ENCODE measurements at places on chromosomes 2 and 18.
A peak's percentile ranks its signal among the peaks of the same experiment; 100 is the strongest.

DNA sequence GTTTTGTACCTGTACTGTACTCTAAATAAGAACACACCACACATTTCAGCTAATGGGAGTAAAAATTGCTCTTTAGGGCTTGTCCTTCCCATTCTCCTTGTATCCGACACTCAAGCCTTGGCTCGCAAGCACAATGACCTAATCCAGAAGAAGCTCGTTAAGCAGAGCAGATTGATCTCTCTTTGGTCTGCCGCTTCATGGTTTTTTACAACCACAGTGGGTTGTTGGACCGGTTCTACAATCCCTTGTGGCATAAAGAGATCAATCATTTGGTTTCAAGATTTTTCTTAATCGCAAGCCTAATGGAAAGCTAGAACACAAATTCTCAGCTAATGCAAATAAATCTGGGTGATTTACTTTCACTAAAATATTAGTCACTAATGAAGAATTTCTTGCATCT is 662.1 kb downstream of the LRP1B start:
- no peak for DNase-seq

- DNase-seq: no peak
Observed at GRCh38 chr2:121186261-121186660, 98.7 kb downstream of the TFCP2L1 start.

DNA sequence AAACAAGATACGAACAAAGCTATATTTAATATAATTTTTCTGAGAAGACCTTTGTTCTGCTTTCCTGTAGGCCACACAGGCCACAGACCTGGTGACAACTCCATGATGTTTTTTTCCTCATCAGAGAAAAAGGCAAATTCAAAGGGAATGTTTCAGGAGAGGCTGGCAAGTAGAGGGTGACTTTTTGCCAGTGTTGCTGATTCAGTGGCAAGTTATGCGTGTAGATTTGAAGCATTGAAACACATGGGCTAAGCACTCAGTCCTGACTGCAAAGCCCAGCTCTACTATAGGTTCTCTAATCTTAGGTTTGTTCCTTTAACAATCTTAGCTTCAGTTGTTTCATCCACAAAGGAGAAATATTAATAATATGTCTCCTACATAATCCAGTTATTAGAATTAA is 499.8 kb downstream of the SUCLG1 start:
- DNase-seq: no peak

DNA sequence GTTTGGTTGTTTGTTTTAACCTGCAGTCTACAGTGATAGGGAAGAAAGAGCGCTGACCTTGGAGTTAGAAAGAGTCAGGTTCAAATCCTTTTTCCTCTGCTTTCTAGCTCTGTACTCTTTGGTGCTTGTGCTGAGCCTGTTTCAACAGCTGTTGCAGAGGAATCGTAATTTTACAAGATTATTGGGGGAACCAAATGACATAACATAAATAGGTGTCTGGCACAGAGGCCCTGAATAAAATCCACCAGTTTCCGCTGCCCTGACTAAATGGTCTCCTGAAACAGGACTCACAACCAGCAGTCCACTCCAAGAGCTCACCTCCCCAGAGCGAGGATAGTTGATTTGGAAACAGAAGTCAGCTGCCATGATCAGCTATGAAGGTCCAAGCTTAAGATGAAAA is 125.0 kb upstream of the CDC42EP3 start:
- no peak for DNase-seq

DNA sequence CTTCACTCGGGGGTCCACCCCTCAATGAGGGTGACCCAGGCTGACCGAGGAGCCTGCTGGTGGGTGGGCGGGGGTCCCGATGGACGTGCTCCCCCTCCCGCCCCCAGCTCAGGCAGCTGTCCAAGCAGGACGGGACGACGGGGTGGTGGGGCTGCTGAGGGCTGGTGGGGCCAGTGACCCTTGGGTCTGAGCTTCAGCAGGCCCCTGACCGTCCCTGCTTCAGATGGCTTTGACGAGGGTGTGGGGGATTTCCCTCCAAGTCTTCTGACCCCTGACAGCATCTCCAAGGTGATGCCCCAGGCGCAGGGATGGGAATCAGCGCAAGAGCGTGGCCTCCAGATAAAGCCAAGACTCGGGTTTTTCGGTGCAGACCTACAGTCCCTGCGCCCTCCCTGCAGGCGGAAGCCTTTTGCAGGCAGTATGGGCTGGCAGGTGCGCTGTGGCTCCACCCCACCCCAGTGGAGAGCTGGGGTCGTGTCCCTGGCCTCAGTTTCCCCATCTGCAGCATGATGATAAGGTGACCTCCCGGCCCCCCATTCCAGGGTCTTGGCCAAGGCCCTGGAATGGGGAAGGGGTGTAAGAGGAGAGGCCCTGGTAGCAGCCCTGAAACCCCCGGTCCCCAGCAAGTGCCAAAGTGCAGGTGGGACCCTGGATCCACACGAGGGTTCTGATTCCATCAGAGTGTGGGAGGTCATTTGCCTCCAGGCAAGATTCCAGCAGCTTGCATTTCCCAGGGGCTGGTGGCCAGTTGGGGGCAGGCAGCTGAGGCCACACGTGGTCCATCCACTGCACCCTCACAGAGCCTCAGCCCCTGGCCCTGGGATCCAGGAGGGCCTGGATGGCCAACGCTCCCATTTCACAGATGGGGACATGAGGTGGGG is 8.7 kb downstream of the CROCC2 start:
- DNase-seq: no peak

DNA sequence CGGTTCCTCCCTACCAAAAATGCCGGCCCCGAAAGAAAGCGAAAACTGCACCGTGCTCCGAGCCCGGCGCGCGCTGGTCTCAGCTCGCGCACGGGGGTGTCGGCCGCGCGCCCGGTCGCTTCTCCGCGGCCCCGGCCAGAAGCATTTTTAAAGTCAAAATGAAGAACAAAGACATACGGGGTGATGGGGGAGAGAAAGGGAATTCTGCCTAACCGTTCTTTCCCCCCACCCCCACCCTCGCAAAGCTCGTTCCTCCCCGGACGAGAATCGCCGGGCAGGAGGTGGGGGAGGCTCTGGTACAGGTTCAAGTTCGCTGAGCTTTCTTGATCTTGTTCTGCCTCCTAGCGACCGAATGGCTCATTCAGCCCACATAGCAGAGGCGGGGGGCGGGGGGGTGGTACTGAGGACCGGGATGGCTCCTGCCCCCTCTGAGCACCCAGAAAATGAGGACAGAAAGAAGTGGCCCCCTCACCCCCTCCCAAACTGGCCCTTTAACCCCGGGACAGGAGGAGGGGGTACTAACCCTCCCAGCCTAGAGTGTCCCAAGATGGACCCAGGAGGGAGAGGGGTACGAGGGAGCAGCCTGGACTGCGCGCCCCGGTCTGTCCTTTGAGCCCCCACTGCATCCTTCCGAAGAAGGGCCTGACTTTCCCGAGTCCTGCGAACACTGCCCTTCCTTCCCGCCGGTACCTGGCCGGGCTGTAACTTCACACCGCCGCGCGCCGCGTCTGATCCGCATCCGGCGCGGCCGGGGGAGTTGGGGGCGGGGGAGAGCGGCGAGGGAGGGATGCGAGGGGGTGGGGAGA is 3.1 kb downstream of the BCL11A start:
- DNase-seq: peak; percentile 78

DNA sequence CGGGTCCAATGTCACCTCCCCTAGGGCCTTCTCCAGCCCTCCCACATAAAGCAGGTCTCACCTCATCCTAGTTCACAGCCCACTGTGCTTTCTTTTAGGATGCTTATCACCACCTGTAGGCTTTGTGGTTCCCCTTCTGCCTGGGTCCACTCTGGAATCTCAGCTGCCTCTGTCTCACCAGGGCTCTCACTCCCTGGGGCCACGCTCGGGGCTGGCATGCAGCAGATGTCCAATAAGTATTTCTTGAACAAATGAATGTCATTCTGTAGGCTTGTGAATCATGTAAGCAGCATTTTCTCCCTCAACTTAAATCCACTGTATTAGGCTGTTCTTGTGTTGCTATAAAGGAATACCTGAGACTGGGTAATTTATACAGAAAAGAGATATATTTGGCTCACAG is 4.3 kb upstream of the SH3BP4 start:
- no peak for DNase-seq

DNA sequence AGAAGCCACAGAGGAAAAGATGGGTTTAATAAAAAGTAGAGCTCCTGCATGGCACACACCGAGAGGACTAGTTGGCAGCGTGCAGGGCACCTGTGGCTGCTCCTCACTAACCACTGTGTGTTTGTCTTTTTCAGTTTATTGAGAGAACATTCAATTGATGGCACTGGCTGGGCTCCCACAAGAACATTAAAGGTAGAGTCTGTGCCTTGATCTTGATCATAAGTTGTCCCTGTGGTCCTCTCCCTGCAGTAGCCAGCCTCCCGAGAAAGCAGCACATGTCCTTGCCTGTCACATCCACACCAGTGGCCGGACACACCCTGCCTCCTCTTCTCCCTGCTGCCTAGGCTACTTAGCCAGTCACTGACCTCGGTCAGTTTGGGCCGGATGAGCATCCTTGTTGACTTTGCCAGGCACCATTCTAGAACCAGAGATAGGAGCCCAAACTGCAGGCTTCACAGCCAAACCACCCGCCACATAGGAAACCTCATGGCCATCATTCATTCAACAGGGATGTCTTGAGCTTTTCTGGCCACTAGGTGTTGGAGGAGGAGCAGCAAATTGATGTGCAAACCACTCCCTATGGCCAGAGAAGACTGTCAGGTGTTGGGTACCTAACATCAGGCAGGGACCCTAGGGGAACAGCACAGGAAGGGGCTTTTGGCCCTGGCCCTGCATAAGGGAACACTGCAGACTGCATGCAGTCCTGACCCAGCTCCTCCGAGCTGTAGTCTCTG is 30.2 kb upstream of the SCLY start:
- DNase-seq: no peak

DNA sequence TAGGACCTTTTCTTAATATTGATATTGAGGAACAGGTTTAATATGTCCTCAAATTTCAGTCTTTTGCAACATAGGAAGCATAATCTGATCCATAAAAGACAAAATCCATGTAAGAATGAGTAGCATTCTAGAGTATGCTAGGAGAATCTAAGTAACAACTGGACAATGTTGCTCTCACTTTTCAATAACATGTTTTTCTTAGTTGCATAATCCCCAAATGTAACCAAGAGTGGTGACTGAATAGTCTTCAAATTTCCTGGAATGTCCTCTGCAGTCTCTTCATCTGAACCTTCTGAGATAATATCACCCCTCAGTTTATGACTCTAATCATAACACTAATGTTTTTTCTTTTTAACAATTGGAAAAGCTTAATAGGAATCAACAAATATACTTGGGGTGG is 110.0 kb upstream of the ZEB2 start:
- no peak for DNase-seq

DNA sequence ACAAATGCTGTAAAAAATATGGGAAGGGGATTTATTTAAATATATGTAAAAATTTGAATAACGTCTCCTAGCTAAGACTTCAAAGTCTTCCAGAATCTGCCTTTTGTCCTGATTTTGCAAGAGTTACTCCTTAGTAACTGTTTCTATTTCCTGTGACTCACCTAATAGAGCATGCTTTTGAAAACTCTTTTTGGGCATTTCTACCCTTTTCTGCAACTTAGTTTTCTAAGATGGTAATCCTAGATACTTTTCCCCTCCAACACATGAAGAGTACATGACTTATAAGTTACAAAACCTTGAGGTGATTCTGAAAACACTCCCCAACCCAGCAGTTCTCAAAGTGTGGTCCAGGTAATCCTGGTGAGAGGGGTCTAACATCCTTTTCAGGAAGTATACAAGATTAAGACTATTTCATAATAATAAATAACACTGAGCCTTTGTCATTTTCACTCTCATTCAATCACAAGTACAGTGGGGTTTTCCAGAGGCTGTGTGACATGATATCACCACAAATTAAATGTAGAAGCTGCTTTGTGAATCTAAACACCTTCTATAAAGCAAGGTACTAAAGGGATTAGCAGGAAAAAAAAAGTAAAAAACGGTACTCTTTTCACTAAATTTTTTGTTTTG is 31.9 kb downstream of the PPP4R3B start:
- DNase-seq: no peak

DNA sequence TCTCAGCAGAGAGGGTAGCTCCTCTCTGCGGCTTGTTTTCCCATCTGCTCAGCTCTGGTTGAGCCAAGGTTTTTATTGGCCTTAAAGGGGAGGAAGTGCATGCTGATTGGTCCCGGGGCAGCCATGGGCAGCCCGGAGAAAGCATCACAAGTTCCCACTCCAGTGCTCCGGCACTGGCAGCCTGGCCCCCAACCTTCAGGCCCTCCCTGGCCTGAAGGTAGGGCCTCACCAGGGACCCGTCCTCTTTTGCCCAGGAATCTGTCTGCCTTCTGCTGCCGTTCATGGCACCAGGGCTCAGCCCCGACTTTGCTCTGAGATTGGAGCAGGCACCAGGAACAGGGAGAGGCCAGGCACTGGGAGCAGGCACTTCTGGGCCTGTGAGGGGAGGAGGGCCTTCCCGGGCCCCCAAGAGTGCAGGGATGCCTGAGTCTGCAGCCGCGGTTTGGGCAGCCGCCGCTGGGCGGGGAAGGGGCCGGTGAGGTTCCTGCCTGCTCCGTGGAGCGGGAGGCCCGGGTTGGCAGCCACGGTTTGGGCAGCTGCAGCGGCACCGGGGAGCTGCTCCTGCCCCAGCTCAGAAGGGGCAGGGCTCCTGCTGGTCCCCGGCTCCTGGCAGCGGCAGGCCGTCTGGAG is 17.5 kb upstream of the ILKAP start:
- no peak for DNase-seq

DNA sequence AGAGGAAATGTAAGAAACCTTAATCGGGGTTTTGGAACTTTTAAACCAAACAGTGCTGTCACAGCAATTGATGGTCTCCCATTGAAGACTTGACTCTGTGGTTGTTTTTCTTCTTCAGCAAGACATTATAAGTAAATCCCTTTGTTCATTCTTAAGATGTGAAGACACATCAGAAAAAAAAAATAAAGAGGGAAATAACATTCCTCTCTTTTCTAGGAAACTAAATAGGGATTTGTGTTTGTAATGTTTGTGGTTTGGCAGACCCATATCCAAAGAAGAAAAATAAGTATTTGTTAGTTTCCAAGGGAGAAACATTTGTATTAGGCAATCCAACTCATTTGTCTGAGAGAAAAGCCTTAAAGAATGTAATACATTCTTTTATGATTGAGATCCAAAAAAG is 359.9 kb downstream of the DSC3 start:
- no peak for DNase-seq

DNA sequence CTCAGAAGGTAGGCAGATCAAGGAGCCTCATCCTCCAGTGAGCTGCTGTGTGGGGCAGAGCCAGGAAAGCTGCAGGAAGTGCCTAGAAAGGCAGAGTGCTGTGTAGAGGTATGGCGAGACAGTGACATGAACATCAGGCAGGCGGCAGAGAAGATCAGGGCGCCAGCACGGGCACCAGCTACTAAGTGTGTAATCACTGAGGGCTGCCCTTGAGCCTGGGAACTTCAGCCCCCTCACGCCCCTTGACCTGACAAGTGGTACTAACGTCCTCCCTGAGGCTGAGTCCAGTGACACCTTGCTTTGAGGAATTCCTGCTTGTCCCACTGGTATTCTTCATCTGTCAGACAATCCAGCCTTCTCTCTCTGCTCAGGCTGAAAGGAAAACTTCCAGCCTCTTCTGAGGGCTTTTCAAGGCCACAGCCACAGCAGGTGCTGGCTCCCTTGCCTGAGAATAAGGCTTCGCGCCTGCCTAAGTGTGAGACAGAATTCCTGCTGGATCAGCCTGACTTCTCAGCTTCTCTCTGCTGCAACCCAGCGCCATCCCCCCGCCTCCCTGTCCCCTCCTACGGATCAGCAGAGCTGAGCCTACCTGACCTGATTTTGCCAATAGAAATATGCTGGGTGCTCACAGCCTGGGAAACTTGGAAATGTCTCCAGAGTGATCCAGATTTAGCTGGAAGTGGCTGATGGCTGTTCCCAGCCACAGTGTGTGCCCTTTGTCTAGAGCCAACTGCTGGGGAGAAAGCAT is 148.0 kb downstream of the SMAD7 start:
- no peak for DNase-seq

All from NCI-H1436 (cell line).